Hematopoietic multipotent progenitor cell treated with erythropoietin and hydrocortisone succinate and interleukin-3 and kit ligand, for 17 days (in vitro differentiated cells): ENCODE measurements at places on chromosomes 2 and 18.

DNA sequence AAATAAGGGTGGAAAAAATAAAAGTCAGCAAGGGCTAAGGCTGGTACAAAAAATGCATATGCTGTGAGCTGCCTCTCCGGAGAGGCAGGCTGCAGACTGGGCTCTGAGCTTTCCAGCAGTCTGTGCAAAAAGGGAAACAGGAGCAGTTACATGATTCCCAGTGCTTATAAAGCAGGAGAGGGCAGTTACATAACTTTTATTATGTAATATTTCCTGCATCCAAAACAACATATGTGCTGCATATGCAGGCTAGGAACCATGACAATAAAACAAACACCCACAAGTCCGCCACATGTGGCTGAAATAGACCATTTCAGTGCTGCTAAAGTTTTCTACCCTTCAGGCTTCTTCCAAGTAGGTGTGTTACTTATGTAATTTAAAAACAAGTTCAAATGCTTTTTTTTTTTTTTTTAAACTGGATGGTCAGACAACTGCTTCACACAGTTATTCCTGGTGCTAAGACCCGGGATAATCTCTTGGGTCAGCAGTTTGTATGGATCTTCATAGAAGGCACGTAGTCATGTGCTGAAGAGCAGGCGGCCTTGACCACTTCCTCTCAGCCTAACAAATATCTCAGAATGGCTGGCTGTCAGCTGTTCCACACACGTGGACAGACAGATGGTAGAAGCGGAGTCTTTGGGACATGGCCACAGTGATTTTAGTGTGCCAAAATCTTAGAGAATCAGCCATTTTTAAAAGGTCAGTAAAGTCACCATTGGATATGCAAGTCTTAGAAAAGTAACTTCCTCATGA lies 43.5 kb downstream of the ARMC9 start:
- DNase-seq: no peak

DNA sequence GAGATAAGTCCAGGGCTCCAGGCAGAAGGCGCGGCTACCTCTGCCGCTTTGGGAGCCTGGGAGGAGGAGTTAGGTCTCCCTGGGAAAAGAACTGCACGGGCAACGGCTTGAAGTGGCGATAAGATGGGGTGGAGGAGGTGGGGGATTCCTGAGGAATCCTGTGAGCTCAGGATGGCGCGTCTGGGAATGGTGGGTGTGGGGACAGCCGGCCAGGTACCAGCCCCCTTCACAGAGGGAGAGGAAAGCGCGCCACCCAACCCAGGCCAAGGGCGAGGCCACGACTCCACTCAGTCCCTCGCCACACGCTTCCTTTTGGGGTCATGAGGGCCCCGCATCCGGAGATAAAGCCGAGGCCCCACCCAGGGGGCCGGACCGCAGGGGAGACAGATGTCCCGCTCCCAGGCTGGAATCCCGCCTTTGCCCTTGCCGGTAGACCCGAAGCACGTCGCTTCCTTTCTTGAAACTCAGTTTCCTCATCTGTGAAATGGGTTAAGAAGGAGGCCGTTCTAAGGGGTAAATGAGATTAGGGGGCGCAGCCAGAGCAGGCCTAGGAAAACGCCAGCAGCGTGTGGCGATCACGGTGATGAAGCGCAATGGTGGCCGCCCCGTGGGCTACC lies 1.7 kb upstream of the CTDSP1 start:
- DNase-seq: peak; percentile 79

- no peak for DNase-seq
Measured at GRCh38 chr2:86229221-86229620, 30.0 kb downstream of the MRPL35 start.

GRCh38 chr18:56593906-56594305 lies 44.5 kb downstream of the TXNL1 start:
- DNase-seq: no peak

DNA sequence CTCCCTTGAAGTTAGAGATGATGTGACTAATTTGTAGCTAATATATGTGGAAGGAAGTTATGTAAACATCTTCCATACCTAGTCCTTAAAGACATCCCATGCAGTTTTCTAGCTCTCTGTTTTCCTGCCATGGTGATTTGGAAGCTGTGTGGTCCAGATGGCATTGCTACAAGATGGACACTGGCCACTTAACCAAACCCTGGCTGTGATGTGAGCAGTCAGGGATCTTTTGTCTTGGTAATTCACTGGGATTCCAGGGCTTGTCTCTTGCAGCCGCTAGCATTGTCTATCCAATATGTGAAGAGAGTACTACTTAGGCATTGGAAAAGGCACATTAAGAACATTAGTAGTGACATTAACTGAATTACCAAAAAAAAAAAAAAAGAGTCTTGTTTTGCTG lies 139.9 kb upstream of the DOCK10 start:
- no peak for DNase-seq

GRCh38 chr2:58541511-58541910 lies 300.4 kb upstream of the FANCL start:
- no peak for DNase-seq

DNA sequence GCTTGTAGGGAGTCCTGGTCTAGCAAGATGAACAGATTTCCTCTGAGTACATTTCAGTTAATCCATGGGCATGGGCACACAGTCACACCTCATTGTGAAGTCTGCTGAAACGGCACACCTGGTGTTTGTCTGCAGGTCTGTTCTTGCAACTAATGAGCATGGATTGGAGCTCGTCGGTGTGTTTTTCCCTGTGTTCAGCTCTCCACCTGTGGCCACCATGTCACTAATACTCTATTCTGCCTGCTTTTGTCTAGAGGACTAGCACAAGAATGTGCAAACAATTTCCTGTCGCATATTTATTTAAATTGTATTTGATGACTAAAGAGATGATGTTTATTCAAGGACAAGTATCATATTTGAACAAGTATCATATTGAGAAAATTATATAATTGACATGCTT lies 24.5 kb upstream of the PPP4R1 start:
- no peak for DNase-seq

DNA sequence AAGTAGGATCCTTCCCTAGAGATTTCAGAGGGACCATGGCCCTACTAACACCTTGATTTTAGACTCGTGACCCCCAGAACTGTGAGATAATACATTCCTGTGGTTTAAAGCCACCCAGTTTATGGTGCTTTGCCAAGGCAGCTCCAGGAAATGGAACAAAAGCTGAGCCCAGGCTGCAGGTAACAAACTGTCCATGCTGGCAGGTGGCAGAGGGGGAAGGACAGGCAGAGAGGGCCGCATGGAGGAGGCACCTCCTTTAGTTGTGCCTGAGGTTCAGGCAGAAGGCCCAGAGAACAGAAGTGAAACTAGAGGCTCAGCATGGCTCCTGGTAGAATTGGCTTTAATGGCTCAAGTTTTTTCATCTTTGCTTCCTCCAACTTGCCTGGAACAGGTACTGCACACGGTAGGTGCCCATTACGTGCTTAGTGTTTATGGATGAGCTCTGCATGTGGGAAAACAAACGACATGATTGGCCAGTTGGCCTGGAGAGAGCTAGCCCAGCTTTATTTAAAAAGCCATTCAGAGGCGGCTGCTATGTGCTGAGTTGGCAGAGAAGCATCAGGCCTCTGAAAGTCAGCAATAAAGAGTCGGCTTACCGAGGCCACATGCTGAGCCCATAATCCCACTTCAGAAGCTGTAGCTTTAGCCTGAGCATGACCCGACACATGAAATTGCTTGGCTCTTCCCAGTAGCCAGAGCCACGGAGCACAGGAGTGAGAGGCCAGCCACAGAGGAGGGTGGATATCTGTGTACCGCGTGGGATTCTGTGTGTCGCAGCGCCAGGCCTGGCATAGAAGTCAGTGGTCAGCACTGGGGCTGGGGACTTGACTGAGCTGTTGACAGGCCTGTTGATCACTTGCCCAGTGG lies 36.5 kb downstream of the HS1BP3 start:
- DNase-seq: no peak

GRCh38 chr18:58353581-58353980 lies 275.3 kb downstream of the ALPK2 start:
- DNase-seq: no peak

GRCh38 chr2:210309548-210310233 lies 5.3 kb downstream of the MYL1 start:
- DNase-seq: no peak

DNA sequence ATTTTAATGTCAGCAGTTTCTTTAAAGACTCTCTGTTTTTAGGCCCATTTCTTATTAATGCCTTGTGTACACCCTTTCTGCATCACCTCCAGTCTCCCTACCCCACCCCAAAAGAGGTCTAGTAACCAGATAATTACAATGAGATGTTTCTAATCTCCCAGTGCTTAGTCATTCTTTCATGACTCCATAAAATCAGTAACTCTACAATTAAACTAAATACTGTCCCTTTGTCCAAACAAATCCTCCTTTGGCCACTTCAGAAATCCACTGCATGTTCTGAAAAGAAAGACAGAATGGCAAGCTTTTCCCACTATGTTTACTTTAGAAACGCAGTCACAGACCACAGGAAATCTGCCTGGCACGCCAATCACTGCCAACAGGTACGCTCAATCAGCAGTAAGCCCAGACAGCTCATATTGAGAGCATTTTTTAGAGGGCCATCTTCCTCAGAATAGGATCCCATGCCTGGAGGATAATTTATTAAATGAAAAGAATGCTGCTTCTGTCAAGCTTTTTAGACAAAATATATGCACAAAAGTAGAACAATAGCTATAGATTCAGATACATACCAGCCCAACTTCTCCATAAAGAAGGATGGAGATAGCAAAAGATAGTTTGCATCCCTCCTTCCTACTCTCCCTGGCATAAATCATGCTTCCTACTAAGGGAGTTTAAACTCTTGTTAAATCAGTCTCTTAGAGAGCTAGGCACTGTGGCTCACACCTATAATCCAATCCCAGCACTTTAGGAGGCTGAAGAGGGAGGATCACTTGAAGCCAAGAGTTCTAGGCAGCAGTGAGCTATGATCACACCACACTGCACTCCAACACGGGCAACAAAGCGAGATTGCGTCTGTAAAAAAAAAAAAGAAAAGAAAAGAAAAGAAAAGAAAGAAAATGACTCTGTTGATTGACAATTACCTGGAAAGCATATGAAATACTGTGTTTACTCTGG lies 14.6 kb downstream of the CLASP1 start:
- no peak for DNase-seq

DNA sequence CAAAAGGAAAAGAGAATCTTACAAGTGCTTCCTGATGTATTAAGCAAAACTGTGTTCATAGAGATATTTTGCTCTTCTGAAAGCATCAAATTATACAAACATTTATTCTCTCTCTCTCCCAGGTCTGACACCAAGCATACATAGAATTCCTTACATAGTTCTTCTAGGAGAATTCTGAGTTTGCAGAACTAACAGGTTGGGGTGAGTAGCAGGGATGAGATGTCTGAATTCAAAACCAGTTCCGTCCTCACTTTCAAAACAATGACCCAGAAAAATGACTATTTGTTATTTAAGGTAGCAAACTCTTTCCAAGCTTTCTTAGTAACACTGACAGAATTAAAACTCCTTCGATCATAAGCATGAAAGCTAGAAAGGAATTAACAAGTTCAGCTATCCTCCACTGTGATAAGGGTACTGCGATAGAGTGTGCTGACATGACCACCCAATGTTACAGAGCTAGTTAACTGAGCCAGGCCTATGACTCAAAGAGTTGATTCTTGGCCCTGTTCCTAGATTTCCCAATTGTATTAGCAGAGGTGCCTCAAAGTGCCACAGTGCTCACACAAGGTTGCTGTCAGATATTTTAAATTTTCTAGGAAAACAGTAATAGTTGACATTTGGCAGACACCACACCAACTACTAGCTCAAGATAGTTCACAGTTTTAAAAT lies 85.8 kb upstream of the SETBP1 start:
- no peak for DNase-seq

DNA sequence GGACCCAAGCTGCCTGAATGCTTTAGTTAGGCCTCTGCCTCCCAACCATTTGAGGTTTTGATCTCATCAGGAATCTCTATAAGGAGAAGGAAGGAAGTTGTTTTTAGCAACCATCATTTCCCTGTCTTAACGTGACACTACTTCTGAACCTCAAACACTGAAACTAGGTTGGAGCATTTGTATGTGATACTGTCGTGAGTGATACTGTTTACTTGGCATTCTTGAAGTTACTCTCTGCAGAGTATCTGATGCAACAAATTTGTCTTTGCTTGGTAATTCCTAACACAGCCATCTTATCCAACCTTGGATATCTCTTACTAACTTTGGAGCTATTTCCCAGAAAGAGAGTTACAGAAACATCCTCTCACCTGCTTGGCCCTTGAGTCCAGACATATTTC lies 22.1 kb downstream of the TTLL4 start:
- DNase-seq: no peak

DNA sequence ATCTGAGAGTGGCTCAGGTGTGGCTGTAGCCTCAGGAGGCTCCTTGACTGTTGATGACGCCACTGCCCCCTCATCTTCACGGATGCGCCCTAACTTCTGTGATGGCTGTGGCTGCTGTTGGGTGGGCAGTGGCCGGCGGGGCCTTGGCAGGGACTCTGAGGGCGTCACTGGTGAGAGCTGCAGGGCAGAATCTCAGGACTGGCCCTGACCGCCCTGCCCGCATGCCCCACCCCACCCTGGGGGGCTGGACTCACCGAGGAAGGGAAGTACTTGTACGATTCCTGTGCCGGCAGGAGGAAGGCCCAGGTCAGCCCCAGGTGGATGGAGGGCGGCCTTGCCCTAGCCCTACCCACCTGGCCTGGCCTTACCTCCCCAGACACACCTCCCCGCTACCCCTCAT lies 2.4 kb downstream of the CXXC1 start:
- DNase-seq: no peak

DNA sequence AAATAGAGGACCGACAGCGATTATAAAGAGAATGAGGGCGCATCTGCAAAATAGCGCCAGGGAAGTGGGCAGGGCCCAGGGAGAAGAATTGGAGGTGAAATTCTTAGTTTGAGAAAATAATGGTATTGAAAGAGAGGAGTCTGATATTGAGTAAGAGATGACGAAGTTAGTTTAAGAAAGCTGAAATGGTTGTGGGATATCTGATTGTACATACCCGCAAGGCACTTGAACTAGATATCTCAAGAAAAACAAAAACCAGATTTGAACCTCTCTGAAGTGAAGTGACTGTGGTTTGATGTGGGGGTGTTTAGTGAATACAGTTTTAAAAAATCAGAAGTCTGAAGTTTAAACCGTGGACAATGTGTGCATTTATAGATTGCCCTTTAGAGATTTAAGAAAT lies 38.9 kb downstream of the ZNF532 start:
- DNase-seq: no peak

- no peak for DNase-seq
Measured at GRCh38 chr18:45856531-45856930, 31.1 kb downstream of the SIGLEC15 start.

GRCh38 chr2:136402281-136402680 lies 284.3 kb upstream of the CXCR4 start:
- no peak for DNase-seq

DNA sequence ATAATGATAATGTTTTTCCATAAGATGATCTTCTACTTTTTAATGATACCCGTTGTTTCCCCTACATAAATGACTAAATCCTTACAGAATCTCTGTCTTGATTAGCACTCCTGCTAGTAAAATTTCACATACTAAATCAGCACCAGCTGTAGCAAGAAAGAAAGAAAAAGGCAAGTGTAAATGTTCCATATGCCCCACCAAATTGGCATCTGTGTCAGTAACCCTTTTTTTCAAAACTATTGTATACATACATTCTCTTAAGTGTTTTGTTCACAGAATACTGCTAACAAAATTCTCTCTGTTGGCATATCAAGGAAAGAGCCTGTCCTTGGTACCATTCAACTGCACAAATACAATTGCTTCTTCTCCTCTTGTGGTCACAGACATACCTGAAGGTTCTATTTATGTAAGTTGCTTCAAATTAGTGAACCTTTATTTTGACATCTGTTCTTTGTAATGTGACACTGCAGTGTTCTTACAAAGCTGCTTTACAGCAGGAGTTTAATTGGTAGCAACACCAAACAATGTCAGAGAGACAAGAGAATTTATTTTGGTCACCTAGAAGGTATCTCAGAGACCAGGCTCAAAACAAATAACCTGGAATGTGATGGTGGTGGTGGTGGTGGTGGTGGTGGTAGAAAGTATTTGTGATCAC lies 641.9 kb downstream of the ZEB2 start:
- DNase-seq: no peak
